ENCODE measurements at places on chromosomes 3 and 15.
A peak's percentile ranks its signal among the peaks of the same experiment; 100 is the strongest.

DNA sequence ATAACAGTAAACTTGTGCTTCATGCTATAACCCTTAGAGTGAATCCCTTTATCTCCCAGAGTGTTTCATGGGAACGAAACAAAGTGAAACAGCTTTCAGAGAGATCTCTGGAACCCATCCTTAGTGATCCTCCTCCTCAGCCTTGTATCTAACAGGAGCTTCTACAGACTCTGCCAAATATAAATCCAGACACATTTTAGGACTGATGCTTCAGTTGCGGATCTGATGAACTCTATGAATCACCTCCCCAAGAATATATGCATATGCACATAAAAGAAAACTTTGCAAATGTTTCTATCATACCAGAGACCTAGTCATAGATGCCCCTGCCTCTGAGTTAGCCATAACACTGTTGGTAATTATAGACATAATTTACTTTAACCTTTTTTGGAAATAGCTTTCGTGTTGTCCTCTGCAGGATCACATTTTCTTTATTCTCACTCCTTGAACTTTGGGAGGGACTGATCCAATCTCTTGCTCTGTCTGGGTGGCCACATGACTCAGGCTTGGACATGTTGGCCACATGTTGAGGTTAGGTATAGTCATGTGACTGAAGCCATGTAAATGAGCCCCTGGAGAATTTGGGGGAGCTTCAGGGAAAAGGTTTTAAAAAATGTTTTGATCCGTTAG lies 306.4 kb upstream of the CNTN3 start:
- DNase-seq = no peak

DNA sequence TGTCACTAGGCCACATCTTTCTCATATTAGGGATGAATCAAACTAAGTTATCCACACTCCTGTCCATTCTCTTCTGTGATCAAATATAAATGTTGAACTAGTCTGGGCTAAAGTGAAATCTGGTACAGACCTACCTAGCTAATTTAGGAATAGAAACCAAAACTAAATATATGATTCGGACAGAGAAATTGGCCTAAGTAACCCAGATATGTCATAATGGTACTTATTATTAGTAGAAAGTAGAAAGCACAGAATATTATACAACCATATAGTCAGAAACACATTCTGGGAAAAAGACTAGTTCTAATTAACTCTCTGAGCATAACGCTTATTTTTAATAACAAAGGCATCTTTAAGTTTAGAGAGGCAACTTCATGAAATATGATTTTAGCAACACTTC lies 389.0 kb downstream of the LSAMP start:
- no peak for DNase-seq

DNA sequence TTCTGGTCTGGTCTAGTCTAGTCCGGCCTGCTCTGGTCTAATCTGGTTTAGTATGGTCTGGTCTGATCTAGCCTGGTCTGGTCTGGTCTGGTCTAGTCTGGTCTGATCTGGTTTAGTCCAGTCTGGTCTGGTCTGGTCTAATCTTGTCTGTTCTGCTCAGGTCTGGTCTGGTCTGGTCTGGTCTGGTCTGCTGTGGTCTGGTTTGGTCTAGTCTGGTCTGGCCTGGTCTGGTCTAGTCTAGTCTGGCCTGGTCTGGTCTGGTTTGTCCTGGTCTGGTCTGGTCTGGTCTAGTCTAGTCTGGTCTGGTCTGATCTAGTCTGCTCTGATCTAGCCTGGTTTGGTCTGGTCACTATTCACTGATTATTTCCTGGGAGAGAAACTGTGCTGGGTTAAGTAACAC lies 84.1 kb upstream of the PRR23E start:
- DNase-seq = peak; percentile 2

GRCh38 chr15:40782609-40783227 lies 12.9 kb downstream of the C15orf62 start:
- peak; percentile 69 for DNase-seq

- DNase-seq = no peak
These were observed 282.5 kb downstream of the RPLP1 start for GRCh38 chr15:69735121-69735520.

- no peak for DNase-seq
These were observed 56.4 kb upstream of the LIMD1 start for GRCh38 chr3:45537970-45538640.

DNA sequence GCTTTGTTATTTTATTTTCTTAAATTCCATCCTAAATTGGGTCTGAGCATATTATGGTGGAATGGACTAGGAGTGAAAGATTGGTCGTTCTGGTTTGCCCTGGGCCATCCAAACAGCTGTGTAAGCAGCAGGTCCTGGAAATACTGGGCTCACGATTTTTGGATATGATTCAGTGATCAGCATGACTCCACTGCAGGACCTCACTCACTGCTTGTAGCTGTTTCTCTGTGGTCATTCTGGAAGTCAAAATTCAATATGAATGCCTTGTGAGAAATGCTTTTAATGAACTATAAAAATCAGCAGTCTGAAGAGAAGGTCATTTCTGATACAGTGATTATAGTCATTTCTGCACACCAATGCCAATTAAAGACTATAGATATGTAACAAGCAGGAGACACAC lies 185.0 kb downstream of the RBMS3 start:
- DNase-seq = no peak

DNA sequence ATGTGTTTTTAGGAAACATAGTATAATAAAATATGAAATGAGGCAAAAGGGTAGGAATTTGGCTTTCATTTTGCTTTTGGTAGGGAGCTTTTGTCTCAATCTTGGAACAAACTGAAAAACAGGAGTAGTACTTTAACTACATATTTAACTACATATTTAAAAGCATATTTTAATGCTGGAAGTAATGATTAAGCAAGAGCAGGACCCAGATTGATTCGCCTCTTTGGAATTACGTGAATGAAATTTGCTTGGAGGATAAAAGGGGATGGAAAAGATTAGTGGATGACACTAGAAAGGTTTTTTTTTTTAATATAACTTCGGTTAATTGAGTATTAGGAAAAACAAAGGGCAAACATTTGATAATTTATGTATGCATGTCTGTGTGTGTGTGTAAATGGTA lies 11.2 kb upstream of the TMEM212 start:
- no peak for DNase-seq

- DNase-seq = no peak
These were observed 63.3 kb downstream of the AQP9 start for GRCh38 chr15:58201516-58201915.

GRCh38 chr3:117165601-117166051 lies 456.0 kb downstream of the TUSC7 start:
- no peak for DNase-seq

- DNase-seq = no peak
These were observed 31.3 kb upstream of the MEIS2 start for GRCh38 chr15:37131621-37132020.

GRCh38 chr15:92666780-92667179 lies 11.2 kb upstream of the FAM174B start:
- DNase-seq = no peak

DNA sequence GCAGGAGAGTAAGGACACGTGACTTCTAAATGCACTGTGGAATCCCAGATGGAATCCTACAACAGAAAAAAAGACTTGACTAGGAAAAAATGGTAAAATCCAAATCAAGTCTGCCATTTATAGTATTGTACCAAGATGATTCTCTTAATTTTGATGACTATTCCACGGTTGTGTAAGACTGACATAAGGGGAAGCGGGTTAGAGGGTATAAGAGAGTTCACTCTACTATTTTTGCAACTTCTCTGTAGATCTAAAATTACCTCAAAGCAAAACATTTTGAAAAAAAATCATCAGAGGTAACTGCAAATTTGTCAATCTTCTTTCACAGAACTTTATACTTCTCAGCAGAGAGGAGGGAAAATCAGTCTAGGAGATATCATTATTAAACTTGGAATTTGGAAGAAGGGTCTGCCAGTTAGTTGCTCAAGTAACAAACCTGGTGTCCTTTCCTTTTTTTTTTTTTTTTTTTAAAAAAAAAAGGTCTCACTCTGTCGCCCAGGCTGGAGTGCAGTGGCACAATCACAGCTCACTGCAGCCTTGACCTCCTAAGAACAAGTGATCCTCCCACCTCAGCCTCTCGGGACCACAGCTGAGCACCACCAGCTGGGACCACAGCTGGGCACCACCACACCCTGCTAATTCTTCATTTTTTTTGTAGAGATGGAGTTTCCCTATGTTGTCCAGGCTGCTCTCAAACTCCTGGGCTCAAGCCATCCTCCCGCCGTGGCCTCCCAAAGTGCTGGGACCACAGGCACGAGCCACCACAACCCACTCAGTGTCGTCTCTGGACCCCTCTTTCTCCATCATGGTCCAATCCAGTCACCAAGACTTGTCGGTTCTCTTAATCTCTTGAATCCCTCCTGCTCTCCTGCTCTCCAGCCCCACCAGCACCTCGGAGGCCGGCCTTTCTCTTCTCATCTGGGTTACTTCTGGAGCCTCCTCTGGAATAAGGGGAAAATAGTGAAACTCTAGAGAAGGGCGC lies 14.9 kb upstream of the HES1 start:
- no peak for DNase-seq

DNA sequence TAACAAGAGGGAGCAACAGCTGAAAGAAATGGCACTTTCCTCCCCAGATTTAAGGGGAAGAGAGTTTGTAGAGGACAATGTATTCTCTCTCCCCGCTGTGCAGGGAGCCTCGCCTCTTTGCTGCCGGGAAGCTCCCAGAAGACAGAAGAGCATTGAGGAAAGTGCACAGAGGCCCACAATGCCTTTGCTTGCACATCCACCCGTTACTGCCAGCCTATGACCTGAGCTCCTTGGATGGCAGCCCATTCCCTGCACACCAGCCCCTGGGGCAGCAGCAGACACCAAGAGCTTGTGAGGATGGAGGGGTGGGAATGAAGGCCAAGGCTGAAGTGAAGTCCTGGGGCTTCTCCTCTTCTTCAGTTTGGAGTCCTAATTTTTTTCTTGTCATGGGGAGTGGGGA lies 67.0 kb downstream of the CLDN11 start:
- DNase-seq = no peak

DNA sequence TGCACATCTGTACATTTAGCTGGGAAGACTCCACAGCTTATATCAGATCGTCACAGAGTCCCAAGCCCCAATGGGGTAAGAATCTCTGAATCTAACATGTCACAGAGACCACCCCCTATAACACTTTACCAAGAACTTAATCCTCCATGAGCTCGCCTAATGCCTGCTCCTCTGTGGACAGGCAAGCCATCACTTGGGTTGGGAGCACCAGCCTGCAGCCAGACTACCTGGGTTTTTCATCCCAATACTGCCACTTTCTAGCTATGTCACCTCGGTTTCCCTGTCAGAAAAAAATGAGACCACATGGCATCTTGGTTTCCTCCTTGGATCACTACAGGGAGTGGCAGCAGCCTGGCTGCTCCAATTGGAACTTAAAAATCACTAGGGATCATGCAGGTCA lies 277.9 kb upstream of the TLE3 start:
- DNase-seq = no peak
